CD4-positive, alpha-beta T cell treated with Interleukin-6 at 100 ng/mL for 8 hours (primary cell): ENCODE measurements at places on chromosomes 2 and 18.

DNA sequence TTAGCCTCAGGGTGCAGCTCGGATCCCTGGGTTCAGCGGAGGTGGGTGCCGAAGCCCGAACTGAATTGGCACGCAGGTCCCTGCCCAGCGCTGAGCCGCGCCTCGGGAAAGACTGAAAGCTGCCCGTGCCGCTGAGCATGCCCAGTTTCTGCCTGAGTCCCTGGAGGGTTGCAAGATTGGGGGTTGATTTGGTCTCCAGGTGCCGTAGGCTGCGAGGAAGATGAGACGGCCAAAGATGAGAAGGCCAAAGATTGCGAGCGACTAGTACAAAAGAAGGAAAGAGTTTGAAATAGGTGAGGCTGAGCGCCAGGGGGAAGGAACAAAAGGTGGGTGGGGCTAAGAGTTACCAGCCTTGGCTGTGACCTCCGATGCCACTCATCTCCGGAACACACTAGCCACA, 852 bp upstream of the KCNH7 start:
- DNase-seq: no peak

DNA sequence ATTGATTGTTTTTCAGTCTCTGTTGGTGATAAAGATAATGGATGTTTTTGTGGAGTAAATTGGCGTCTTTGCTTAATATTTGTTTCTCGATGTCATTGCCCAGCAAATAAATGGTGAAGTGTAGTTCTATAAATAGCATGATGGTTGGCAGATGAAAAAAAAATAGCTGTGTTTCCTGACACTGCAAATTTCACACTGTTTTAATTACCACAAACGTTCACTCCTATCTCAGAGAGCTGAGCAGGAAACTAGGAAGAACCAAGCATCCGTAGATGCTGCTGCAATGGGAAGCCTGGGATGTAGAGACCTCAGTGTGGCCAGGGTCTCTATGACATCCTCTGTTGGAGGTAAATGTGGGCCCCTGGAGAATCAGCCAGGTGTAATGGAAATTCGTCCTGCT, 183.2 kb downstream of the CYRIA start:
- DNase-seq: no peak

- DNase-seq: no peak
Measured at GRCh38 chr2:179340678-179341077, 76.0 kb upstream of the SESTD1 start.

DNA sequence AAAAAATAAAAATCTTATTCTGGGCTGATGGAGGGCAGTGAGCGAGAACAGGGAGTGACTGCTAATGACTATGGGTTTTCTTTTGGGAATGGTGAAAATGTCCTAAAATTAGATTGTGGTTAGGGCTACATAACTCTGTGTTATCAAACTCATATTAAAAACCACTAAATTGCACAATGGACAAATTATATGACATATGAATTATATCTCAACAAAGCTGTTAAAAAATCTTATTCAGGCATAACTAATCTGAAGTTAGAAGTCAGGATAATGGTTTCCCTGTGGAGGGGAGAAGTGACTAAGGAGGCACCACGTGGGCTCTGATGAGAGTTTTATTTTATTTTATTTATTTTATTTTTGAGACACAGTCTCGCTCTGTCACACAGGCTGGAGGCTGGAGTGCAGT, 32.1 kb upstream of the DPP4 start:
- no peak for DNase-seq

DNA sequence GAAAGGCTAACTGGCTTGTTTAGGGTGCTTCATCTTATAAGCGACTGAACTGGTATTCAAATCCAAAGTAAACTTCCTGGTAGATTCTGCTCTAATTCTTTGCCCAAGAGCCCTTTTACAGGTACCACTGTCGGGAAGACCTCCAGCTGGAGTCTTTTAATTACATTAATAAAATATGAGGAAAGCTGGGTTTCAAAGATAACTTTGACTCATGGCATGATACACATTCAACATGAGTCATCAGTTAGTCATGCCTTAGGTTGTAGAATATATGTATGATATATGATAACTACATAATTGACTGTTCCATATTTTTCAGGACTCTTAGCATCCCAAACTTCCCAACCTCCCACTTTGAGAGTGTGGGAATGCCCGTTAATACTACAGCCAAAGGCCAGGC, 32.3 kb downstream of the ZCCHC2 start:
- DNase-seq: no peak

- DNase-seq: no peak
Measured at GRCh38 chr2:218816561-218817011, 15.0 kb downstream of the PRKAG3 start.

DNA sequence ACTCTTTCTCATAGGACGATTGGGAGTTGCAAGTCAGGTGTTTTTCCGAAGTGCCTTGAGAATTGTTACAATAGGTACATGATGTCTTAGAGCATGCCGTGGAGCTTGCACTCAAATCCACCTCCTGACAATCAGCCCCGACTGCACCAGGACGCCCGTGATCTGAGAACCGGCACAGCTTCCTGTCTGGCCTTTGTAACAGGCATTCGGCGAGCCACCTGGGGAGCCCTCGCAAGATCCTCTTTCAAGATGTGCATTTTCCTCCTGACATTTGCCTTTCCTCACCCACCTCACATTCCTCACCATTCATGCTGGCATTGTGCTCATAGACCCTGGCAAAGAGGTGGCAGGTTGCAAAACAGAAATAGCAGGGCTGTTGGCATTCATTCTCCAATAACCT, 427.3 kb downstream of the GALR1 start:
- no peak for DNase-seq

DNA sequence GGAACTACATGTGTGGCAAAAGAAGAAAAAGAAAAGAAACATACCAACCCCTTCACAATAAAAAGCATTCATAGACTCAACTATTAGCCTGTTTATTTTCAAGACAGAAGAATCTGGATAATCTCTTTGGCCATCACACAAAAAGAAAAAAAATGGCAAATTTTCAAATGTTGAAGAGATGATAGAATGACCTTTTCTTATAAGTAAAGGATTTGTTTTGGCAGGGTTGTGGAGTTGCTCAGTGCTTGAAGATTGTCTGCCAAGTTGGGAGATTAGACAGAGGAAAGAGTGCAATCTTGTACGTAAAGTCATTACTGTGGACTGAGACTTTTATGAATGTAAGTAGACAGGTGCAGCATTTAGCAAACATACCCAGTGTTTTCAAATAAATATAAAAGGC, 18.5 kb upstream of the FAM171B start:
- no peak for DNase-seq

DNA sequence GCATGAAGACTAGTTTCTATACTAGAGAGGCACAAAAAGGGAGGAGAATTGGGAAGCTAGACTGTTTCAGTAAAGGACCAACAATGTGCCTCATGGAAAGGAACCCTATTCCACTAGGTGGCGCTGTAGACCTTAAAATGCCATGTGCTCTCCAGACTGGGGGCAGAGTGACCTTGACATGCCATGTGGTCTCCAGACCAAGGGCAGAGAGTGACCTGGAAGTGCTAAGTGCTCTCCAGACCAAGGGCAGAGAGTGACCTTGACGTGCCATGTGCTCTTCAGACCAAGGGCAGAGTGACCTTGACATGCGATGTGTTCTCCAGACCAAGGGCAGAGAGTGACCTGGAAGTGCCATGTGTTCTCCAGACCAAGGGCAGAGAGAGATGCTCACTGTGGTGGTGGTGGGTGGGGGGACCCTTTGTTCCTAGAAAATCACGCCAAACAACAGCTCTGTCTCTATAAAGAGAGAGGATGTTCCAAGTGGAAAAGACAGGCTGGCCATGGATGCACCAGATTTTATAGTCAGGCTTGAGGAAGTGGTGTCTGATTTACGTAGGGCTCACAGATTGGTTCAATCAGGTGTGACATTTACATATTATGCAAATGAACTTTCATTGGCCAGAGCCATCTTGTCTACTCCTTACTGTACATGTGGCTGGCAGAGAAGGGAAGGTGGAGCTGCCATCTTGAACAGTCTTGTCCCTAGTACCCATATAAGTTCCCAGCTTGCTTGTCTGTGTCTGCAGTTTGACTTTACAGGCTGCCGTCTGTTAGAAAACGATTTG, 344.0 kb upstream of the DDX18 start:
- DNase-seq: no peak

- DNase-seq: peak; percentile 88
Measured at GRCh38 chr2:177552422-177553175, 160.0 kb downstream of the AGPS start.

- DNase-seq: no peak
Measured at GRCh38 chr2:2889646-2890045, 488.0 kb downstream of the EIPR1 start.

DNA sequence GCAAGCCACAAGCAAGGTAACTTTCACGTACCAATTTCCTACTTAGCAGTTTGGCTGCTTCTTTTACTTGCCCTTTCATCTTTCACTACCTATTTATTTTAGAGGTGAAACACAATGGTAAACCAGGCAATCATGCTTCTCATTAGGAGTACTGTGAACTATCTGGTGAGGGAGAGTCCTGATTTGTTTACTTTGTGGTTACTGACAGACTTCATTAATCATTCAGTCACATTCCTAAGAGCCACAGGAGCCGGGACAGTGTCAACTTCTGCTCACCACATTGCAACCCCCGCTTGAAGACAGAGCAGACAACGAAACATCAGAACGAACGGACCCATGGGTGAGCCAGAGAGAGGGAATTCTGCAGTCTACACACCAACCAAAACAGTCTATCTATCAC, 28.8 kb downstream of the TUBB6 start:
- no peak for DNase-seq

DNA sequence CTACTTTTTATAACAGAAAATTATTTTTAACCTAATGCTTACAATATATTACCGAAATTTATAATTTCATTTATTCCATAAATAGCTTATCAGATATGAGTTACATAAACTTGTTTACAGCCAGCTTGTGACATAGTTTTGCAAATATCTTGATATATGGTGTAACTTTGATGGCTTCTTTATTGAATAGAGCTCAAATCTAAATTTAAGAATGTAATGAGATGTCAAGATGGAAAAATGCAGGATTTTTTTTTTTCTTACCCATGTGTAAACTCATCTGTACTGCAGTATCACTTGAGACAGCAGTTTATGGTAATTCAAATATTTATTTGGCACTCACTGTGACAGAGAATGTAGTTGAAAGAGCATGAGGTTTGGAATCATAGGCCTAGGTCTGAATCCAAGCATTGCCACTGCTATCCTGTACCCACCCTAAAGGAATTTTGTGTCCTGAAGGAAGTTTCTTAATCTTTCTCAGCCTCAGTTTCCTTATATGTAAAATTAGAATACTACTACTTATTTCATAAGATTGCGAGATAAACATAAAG, 3.8 kb downstream of the CREB1 start:
- no peak for DNase-seq

DNA sequence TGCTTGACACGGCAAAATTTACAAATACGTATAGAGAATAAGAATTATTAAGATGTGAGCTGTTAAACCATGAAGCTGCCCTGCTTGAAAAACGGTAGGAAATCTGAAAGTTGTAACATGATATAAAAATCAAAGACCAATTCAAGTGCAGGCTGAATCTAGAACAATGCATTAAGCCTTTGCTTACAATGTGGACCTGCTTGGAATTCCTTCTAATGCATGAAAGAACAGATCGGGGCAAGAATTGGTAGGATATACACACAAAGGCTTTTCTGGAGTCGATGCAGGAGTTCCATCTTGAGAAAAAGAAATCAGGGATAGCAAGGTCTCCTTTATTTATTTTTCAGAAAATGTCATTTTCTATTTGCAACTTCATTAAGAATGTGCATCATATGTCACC, 136.8 kb downstream of the DLGAP1 start:
- DNase-seq: no peak

DNA sequence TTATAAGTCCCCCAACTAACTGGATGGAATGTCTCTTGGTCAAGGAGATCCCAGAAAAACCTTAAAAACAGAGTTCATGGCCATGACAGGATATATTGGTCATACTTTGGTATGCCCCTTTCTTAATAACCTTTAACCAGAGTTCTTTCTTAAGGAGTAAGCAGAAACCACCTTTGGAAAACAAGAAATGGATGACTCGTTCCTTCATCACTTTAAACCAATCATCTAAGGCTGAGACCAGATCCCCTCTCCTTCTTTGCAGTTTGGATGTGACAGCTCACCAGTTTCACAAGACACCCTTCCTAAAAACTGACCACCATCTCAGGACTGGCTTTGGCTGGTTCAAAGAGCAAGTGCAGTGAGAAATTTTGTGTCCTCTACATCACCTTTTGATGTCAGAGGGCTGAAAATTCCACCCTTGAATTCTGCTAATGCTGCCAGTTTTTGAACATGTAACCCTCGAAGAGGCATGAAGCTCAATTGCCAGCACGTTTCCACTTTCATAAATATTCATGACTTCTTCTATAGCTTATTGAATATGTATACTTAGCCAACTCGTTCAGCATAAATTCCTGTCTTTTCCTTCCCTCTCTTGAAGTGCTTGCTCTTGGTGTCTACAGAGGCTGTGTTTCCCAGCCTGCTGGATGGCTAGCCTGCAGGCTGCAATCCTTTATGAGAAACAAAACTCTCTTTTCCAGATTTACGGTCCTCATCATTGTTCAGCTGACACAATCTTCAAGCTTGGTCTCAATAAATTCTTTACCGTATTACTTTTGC, 1323.5 kb upstream of the TMEFF2 start:
- no peak for DNase-seq

DNA sequence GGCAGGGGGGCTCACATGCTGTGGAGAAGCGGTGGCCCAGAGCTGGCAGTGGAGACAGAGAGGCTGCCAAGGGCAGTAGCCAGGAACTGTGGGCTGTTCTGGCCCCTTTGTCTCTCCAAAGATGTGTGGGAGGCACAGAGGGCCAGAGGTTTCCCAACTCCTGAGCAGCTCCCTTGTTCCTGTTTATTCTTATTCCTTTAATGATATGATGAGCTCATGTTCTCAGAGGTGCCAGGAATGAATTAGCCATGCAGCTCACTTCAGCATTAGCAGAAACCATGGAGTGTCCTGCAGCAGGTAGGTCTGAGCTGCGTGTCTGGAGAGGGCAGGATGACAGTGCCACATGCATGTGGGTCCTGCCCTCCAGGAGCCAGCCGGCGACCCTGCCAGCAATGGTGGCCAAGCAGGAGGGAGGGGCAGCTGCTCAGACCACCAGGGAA, 77.9 kb upstream of the FZD7 start:
- no peak for DNase-seq

DNA sequence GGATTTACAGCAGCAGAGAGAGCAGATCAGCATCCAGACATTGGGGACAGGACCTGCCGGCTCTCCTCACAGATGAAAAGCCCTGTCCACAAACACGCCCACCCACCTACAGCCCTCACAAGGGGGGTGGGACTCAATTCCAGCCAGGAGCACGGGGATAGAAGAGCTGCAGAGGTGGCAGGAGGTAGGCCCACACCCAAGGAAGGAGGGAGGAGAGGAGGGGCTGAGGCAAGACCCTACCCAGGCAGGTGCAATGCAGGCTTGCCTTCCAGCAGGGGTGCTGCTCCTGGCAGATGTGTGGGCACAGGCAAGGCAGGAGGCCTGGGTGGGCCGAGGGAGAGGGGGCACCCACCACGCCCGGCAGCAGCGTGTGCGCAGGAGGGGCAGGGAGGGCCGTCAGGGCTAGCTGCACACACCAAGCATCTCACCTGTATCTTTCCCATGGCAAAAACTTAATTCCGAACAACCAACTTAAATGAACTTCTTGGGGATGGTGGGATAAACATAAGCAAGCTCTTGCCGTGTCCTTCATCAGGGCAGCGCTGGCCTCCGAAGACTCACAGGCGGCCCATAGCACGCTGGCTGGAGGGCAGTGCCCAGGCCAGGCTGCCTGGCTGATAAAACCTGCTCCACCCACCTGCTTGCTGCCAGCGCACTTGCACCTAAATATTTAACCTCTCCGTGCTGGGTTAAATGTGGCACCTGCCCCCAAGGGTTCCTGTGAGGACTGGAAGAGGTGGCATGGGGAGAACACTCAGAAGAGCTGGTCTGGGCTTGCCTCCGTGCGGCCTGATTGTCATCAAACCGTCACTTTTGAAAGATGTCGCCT, 219.5 kb downstream of the HDAC4 start:
- DNase-seq: no peak
